AG10803 (cell line): ENCODE measurements at places on chromosomes 5 and 9.
A peak's percentile ranks its signal among the peaks of the same experiment; 100 is the strongest.

- DNase-seq: no peak
Measured at GRCh38 chr9:97907046-97907445, 15.3 kb downstream of the TRMO start.

DNA sequence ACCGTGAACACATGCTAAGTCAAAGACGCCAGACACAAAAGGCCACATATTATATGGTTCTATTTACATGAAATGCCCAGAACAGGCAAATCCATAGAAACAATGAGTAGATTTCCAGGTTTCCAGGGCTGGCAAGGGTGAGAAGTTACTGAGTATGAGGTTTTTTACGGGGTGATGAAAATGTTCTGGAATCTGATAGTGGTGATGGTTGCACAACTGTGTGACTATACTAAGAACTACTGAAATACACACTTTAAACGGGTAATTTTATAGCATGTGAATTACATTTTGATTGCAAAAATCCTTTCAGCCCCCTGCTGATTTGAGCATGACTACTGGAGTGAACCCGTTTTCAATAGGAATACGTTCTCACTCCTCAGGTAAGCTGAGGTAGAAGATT, 46.7 kb upstream of the TBC1D9B start:
- peak; percentile 33 for DNase-seq

GRCh38 chr5:138950421-138951031, 75.4 kb upstream of the LRRTM2 start:
- DNase-seq: no peak

- DNase-seq: no peak
Measured at GRCh38 chr5:165665735-165666400, 2160.4 kb downstream of the MAT2B start.

GRCh38 chr5:37554938-37555337, 175.8 kb downstream of the WDR70 start:
- no peak for DNase-seq

DNA sequence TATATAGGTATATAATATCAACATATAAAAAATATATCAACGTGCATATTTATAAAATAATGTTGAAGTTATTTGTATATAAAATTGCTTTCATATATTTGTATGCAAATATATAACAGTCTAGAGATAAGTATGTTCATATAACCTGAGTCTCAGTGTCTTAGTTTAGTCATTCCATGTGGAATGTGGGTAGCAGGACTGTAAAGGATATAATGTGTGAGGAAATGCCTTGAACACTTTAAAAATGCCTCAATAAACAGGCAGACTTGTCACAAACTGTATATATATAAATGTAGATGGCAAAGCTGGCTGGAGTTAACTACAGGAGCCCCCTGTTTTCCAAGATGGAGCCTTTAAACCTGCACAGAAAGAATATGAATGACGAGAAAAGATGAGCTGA, 48.4 kb downstream of the CCDC125 start:
- DNase-seq: no peak

GRCh38 chr5:146313027-146313426, 25.6 kb upstream of the POU4F3 start:
- DNase-seq: no peak

DNA sequence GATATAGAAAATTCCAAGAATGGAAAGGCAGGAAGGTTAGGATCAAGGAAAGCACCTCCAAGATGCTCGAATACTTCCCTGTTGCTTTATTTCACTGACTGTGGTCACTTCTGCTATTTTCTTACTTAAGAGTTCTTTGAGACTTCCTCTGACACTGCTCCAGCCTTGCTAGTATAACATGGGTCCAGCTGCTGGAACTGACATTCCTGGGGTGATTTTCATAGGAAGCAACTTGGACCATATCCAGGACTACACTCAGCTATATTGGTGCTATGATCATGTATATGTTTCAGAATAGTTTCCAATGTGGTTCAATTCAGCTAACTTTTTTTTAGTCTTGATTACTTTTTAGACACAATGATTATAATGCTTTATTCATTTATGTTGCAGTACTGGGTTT, 81.6 kb upstream of the CKMT2 start:
- peak; percentile 42 for DNase-seq

- DNase-seq: no peak
Measured at GRCh38 chr5:103375863-103376591, 117.5 kb downstream of the MACIR start.

GRCh38 chr5:71887680-71888079, 168.6 kb downstream of the CARTPT start:
- peak; percentile 85 for DNase-seq

DNA sequence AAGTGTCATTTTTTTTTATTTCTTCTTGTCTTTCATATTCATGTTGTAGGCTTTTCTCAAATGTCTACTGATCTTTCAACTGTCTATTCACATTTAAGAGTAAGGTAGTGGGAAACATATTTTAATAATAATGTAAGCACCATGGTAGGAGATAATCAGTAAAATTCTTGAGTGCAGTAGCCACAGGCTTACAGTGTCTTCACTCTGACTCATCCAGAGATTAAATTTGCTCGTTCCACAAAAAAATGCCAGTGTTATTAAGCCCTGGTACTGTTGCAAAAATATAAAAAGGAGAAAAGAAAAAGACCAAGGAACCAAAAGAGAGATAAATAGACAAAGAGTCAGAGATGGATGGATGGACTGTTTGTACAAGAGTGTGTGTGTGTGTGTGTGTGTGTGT, 43.0 kb downstream of the PARP8 start:
- peak; percentile 31 for DNase-seq

DNA sequence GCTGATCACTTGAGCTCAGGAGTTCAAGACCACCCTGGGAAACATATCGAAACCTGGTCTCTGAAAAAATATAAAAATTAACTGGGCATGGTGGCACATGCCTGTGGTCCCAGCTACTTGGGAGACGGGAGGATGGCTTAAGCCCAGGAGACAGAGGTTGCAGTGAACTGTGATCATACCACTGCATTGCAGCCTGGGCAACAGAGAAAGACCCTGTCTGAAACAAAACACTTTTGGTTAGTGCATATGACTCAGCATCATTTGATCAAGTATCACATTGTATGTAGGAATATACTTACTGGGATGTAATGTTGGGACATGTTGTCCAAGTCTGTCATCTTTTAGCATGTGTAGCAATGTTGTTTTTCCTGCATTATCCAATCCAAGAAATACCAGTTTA, 12.0 kb downstream of the SAR1B start:
- no peak for DNase-seq

GRCh38 chr5:124663101-124663506, 83.3 kb downstream of the ZNF608 start:
- no peak for DNase-seq

DNA sequence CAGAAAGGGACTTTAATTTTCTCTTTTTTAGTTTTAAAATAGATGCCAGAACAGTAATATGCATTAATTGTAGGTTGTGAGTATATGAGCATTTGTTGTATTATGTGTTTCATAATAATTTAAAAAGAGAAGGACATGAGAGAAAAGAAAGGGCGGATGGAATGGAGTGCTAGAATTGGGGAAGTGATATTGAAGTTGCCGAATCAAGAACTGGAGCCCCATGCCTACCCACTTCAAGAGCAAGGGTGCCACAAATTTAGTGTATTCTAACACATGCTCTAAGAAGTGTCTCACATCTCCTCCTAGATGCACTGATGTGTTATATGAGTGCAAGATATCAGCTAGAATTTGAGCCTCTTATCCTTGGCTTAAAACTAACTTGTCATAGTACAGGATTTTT, 43.6 kb upstream of the FYB1 start:
- no peak for DNase-seq

GRCh38 chr9:71098801-71099200, 22.6 kb downstream of the TRPM3 start:
- DNase-seq: no peak

GRCh38 chr9:107137495-107138202, 145.4 kb upstream of the RAD23B start:
- DNase-seq: peak; percentile 43

GRCh38 chr9:6006749-6007057, 8.7 kb downstream of the RANBP6 start:
- peak; percentile 66 for DNase-seq

DNA sequence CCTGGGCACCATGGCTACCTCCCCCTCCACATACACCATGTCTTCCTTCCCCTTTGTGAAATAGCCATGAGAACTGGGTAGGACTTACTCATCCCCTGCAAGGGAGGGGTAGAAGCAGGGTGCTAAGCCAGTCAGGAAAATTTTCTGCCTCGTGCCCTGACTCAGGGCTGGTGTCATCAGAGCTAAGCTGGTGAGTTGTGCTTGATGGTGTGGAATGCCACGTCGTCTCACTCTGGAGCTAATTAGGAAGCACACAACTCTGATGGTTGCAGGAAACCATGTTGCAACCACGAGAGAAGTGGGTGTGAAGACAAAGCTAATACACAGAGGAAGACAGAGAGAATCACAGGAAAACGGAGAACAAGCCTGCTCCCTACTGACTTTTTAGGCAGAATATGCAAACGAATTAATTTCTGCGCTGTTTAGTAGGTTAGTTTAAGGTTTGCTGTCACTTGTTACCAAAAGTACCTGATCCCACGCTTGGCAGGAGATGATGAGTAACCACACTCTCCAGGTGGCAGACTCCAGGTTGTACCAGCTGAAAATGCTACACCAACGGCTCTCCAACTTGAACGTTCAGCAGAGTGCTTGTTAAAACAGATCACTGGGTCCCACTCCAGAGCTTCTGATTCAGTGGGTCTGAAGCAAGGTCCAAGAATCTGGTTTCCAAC, 54.5 kb downstream of the STK10 start:
- DNase-seq: peak; percentile 99

DNA sequence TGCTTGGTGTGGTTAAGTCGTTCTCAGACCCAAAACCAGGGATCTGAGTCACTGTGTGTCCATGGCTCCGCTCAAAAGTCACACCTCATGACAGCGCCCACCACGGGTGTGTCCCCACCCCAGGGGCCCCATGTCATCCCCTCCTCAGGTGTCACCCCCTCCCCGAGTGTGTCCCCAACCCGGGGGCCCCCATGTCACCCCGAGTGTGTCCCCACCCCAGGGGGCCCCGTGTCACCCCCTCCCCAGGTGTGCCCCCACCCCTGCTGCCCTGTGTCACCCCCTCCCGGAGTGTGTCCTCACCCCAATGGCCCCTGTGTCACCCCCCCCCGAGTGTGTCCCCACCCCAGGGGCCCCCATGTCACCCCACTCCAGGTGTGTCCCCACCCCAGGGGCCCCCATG, 5.1 kb downstream of the LRRC14B start:
- no peak for DNase-seq

GRCh38 chr5:112475747-112476365, 56.8 kb upstream of the EPB41L4A start:
- no peak for DNase-seq

- DNase-seq: peak; percentile 17
Measured at GRCh38 chr5:59485107-59485506, 408.4 kb downstream of the PDE4D start.

DNA sequence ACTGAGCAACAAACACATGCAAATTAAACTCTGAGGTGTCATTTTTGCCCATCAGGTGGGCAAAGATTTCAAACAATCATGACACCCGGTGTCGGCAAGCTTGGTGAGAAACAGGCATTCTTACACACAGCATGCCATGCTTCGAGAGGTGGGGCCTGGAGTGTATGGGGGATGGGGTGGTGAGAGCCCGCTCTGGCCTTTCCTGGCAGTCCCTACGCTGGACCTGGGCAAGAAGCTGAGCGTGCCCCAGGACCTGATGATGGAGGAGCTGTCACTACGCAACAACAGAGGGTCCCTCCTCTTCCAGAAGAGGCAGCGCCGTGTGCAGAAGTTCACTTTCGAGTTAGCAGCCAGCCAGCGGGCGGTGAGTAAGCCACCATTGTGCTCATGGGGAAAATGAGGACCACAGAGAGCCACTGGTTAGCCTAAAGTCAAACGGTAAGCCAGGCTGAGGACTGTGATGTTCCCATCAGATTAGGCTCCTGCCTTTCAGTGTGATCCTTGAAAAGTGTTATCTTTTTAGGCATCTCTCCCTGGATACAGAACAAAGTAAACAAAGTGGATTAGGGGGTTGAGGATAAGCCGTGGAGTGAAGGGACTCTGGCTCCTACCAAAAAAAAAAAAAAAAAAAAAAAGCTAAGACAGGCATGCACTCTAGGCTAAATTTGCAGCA, 9.4 kb downstream of the MYOZ3 start:
- no peak for DNase-seq

GRCh38 chr9:69667306-69667705, 4.9 kb downstream of the APBA1 start:
- peak; percentile 26 for DNase-seq

DNA sequence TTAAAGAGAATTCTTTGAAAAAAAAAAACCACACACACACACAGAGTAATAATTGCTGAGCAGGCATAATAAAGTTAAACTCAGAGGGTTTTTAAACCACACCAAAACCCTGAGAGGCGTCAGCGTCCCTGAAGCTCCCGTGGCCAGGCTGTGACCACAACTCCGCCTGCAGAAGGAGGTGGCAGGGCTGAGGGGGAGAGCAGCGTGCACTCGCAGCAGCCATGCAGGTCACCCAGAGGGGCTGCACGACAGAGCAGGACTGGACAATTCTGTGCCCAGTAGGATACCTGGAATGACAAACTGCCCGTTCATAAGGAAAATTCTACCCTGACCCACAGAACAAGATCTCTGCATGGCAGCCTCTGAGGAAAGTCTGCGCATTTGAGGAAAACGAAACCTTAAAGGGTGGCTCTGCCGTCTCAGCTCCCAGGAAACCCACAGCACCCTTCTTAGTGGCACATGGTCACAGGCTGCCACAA, 44.0 kb downstream of the ROR2 start:
- no peak for DNase-seq

- no peak for DNase-seq
Measured at GRCh38 chr5:52771343-52772039, 16.2 kb upstream of the ITGA1 start.
